ENCODE measurements at places on chromosomes 3 and 15. TPM values are rescaled to one million over a fixed set of nuclear protein-coding genes. Genes with fewer than 3 reads are reported as not detected.

GOLGA8N gene
- total RNA-seq, result 6.8 TPM

TIMP4 gene
- total RNA-seq, result 1.7 TPM

HEG1 gene
- 16.0 TPM for total RNA-seq

C3orf20 gene
- 0.08 TPM for total RNA-seq

KIF15 gene
- 15.9 TPM for total RNA-seq

GOLGA6A gene
- 1.2 TPM for total RNA-seq

SLC28A2 gene
- total RNA-seq, result under 0.01 TPM

LTK gene
- 3.0 TPM for total RNA-seq

PP2D1 gene
- total RNA-seq, result not detected

FGD5 gene
- total RNA-seq, result 6.3 TPM

CNTN6 gene
- not detected for total RNA-seq

ZIC1 gene
- total RNA-seq, result not detected

USP19 gene
- total RNA-seq, result 39.6 TPM

RTP1 gene
- total RNA-seq, result not detected

IL17RC gene
- total RNA-seq, result 15.4 TPM

GPR149 gene
- total RNA-seq, result not detected

PPP1R14D gene
- total RNA-seq, result not detected

PYGO1 gene
- 2.9 TPM for total RNA-seq

ZNF662 gene
- 3.9 TPM for total RNA-seq

TTC14 gene
- total RNA-seq, result 34.5 TPM

PLA2G4B gene
- 3.2 TPM for total RNA-seq

KBTBD13 gene
- total RNA-seq, result not detected

PLSCR5 gene
- not detected for total RNA-seq

RBP2 gene
- not detected for total RNA-seq

GOLGA6B gene
- total RNA-seq, result 0.05 TPM

CLASP2 gene
- total RNA-seq, result 27.6 TPM

ROPN1 gene
- total RNA-seq, result not detected

XYLB gene
- 14.2 TPM for total RNA-seq

ITGA11 gene
- total RNA-seq, result 1.0 TPM

DPPA2 gene
- not detected for total RNA-seq

LRRC31 gene
- total RNA-seq, result 5.3 TPM

STRA6 gene
- not detected for total RNA-seq

CADPS gene
- total RNA-seq, result 0.17 TPM

TRIM71 gene
- under 0.01 TPM for total RNA-seq

TEX55 gene
- total RNA-seq, result not detected

ZNF501 gene
- 1.1 TPM for total RNA-seq

SRPRB gene
- total RNA-seq, result 97.6 TPM

Measured in liver (tissue), 10 donors.